ENCODE measurements at places on chromosomes 6 and 20. TPM values are rescaled to one million over a fixed set of nuclear protein-coding genes. Genes with fewer than 3 reads are reported as not detected.

Gene BACH2
- 5.6 TPM for total RNA-seq

Gene CYB5R4
- 44.3 TPM for total RNA-seq

Gene DCDC2
- total RNA-seq, result 8.4 TPM

Gene NKX2-2
- total RNA-seq, result not detected

DNA sequence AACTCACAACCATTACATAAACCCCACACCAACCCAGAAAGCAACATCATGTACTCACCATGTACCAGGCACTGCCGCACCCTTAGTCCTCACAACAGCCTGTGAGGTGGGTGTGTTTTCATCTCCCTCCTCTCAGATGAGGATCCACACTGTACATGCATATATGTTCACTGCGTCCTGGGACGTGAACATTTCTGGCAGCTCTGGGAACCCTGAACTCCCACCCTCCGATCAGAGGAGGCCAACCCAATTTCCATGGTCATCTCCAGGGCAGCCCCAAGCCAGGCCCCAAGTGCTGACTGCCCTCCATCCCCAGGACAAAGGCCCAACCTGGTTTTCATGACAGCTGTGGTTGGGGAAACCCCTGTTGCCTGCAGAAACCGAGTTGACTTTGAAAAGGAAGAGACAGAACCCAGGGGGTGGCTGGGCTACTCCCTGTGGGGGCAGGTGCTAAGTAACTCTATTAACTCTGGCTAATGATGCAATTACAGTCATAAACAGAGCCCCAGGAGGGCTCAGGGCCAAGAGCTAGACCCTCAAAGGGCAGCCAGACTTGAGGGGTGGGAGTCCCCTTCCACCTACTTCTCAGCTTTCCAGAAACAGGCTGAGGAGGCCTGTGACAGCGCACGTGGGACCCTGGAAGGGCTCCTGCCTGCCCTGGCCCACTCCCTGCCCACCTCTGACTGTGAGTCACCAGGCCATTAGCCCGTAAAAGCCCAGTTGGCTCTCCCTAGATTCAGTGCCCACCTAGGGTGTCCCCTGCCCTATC, 2.6 kb downstream of the TFEB start:
- no peaks in the 10 kb centered on the region for H3K27me3 ChIP-seq
- peaks cover 5% of the 10 kb centered on the region for H3K36me3 ChIP-seq
- H3K4me1 ChIP-seq, result peaks cover 12% of the 10 kb centered on the region
- peak overlapping the region; percentile 98 for H3K27ac ChIP-seq

DNA sequence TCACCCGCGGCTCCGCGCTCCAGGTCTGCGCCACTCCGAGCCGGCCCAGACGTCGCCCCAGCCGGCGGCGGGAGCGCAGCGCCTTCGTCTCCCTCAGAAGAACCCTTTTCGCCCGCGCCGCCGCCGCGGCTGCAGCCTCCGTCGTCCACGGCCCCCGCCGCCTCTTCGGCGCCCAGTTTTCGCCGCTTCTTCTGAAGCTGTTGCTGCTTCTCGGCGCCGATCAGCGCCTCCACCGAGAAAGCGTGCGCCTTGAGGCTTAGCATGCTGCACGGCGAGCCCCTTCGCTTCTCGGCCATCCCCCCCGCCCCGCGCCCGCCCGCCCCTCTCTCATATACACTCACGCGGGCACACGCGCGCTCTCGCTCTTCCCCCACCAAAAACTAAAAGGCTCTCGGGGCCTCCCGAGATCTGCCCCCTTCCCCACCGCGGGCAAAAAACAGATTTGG, 489 bp downstream of the TBX18 start:
- H3K27ac ChIP-seq, result no peak overlapping the region
- H3K36me3 ChIP-seq, result no peaks in the 10 kb centered on the region
- H3K27me3 ChIP-seq, result peaks cover 100% of the 10 kb centered on the region
- H3K4me1 ChIP-seq, result peaks cover 8% of the 10 kb centered on the region
- no peak for DNase-seq

Gene SRMS
- not detected for total RNA-seq

- H3K4me3 ChIP-seq, result no peak overlapping the region
- DNase-seq, result no peak
- no peaks in the 10 kb centered on the region for H3K27me3 ChIP-seq
- H3K27ac ChIP-seq, result no peak overlapping the region
- H3K4me1 ChIP-seq, result no peaks in the 10 kb centered on the region
Observed at GRCh38 chr6:166296035-166296883, 11.9 kb downstream of the PRR18 start.

- H3K36me3 ChIP-seq, result no peaks in the 10 kb centered on the region
- no peak overlapping the region for H3K4me3 ChIP-seq
- H3K27me3 ChIP-seq, result peaks cover 14% of the 10 kb centered on the region
- peaks cover 48% of the 10 kb centered on the region for H3K4me1 ChIP-seq
Observed at GRCh38 chr6:116465246-116465645, 4.1 kb downstream of the CALHM6 start.

DNA sequence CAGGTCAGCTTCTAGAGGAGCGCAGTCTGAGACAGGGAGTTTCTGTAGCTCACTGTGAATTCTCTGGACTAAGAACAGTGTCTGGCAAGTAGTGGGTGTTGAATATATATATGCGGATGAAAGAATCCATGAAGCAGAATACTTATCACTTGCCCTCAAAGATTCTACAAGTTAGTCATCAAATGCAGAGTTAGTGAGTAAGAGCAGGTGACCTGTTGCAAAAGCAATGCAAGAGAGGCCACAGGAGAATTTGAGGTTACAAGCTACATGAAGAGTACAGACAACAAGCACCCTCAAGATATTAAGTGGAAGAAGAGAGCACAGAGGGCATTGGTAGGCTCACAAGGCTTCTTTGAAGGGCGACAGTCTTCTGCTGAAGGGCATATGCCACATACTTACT, 103.4 kb upstream of the BTBD3 start:
- no peaks in the 10 kb centered on the region for H3K27me3 ChIP-seq
- H3K36me3 ChIP-seq, result no peaks in the 10 kb centered on the region
- H3K27ac ChIP-seq, result no peak overlapping the region
- no peaks in the 10 kb centered on the region for H3K4me1 ChIP-seq
- DNase-seq, result no peak

Gene ZFP64
- 11.5 TPM for total RNA-seq

GRCh38 chr20:62820208-62820961, 3.5 kb downstream of the COL9A3 start:
- DNase-seq, result no peak
- H3K4me3 ChIP-seq, result no peak overlapping the region
- H3K27ac ChIP-seq, result no peak overlapping the region
- H3K27me3 ChIP-seq, result peaks cover 31% of the 10 kb centered on the region

Gene VGLL2
- not detected for total RNA-seq

DNA sequence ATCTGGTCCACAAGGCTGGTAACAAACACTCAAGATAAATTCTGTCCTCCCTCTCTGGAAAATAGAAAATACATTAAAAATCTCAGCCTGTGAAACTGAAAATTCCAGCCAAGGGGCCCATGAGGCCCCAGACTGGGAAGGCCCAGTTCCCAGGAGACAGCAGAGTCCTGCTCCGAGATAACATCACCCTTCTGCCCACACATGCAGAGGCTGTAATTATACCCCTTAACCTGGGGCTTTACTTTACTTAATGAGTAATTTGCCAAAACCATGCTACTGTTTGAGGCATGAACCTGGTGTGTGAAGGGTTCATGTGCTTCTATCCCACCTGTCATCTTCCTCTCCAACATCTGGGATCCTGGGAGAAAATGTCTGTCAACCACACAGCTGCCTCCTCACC, 398.9 kb upstream of the SULF2 start:
- no peaks in the 10 kb centered on the region for H3K27me3 ChIP-seq
- no peaks in the 10 kb centered on the region for H3K36me3 ChIP-seq
- no peak overlapping the region for H3K27ac ChIP-seq
- no peaks in the 10 kb centered on the region for H3K4me1 ChIP-seq
- DNase-seq, result no peak

DNA sequence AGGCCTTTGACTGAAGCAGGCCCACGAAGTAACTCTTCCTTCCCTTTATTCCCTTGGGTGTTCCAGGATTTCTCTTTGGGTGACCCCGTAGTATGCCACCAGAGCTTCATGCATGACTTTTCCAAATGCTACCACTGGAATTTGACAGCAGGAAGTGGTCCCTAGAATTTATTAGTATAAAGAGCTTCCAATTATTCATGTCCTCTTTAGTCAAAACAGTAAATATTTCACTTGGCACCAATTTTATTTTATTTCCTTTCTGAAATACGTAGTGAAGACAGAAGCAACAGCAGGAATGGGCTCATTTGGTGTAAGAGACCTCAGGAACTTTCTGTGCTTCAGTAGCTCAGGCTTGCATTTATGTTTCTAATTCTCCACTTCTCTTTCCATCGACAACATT, 151.3 kb downstream of the LCA5 start:
- no peak overlapping the region for H3K4me3 ChIP-seq
- no peaks in the 10 kb centered on the region for H3K27me3 ChIP-seq
- no peak overlapping the region for H3K27ac ChIP-seq
- H3K4me1 ChIP-seq, result no peaks in the 10 kb centered on the region

DNA sequence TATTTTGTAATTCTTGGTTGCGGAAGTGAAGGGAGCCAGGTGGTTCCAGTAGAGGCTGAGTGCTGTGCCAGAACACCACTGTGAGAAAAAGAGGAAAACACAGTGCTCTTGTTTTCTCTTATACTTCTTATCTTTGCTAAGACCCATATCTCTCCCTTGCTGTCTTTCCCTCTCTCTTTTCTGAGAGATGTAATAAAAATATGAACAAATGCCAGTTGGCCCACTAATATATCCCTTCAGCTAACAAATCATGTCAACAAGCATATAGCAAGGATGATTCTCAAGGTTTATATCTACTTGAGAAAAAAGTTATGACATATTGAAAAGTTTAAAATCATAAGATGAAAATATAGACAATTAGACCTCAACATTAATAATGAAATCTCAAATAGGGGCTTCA, 758.3 kb downstream of the HDGFL1 start:
- no peaks in the 10 kb centered on the region for H3K4me1 ChIP-seq
- H3K36me3 ChIP-seq, result no peaks in the 10 kb centered on the region
- no peak overlapping the region for H3K4me3 ChIP-seq
- no peaks in the 10 kb centered on the region for H3K27me3 ChIP-seq
- DNase-seq, result no peak

DNA sequence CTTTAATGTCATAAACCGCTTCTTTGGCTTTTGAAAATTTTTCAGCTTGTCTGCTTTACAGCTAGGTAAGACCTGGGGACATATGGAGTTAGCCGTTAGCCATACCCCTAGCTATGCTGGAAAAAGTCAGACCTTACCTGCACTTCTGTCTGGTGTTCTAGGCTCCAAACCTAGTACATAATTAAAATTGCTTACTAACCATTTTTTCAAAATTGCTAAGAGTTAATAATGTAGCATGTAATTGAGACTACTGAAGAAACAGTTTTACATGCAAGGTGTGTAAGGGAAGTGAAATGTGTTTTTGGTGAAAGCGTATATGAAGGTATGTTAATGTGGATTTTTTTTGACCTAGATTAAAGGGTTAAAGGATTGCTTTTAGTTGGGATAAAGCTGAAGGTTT, 336.9 kb downstream of the RNF144B start:
- H3K36me3 ChIP-seq, result no peaks in the 10 kb centered on the region
- DNase-seq, result no peak
- H3K4me1 ChIP-seq, result no peaks in the 10 kb centered on the region
- H3K27ac ChIP-seq, result no peak overlapping the region
- H3K27me3 ChIP-seq, result no peaks in the 10 kb centered on the region

DNA sequence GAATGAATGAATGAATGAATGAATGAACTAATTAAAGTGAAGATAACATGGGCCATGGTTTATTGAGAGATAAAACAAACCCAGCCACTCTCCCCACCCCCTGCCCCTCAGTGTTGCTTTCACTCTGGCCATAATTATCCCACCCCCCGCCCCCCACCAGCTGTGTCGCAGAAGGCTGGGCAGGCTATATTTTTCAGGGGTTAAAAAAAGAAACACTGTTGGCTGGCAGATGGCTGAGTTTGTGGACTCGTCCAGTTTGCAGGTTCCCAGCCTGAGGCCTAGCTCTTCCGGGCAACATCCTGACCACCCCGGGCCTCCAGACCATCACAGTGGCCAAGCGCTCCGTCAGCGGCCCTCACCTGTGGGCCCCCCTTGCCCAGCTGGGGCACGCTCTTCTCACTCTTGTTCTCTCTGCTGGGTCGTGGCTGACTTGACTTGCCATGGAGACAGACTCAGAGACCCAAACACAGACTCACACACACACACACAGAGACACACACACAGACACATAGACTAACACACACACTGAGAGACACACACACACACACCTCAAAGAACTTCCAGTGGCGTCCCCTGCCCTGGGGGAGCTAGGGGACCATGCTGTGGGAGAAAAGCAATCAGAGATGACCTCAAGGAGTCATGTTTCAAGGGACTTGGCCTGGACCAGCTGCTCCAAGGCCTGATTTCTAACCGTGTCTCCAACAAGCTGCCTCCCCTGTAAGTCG, 2.2 kb upstream of the GRM4 start:
- H3K27me3 ChIP-seq, result peaks cover 92% of the 10 kb centered on the region
- no peak overlapping the region for H3K4me3 ChIP-seq
- H3K36me3 ChIP-seq, result no peaks in the 10 kb centered on the region
- no peak overlapping the region for H3K27ac ChIP-seq
- peaks cover 12% of the 10 kb centered on the region for H3K4me1 ChIP-seq

DNA sequence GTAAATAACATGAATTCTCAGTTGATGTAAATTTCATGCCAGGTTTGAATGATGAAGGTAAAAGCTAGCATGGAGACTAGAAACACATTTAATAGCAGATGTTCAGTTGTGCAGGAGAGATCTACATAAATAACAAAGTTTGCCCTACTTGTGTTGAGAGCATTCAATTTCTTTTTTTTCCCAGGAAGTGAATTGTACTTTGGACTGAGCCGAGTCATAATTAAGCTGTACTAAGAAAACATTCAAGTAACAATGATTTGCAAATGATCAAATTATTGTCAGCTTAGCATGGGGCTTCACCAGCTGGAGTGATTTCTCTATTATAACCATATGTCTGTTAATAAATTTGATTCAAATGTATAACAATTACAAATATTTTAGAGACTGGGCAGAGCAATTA, 893.5 kb upstream of the MAP3K7 start:
- H3K27ac ChIP-seq, result no peak overlapping the region
- H3K36me3 ChIP-seq, result no peaks in the 10 kb centered on the region
- no peaks in the 10 kb centered on the region for H3K4me1 ChIP-seq

- no peaks in the 10 kb centered on the region for H3K36me3 ChIP-seq
- no peak overlapping the region for H3K4me3 ChIP-seq
- no peak overlapping the region for H3K27ac ChIP-seq
- H3K4me1 ChIP-seq, result peaks cover 19% of the 10 kb centered on the region
- DNase-seq, result no peak
Observed at GRCh38 chr6:2158596-2159271, 86.7 kb downstream of the GMDS start.

DNA sequence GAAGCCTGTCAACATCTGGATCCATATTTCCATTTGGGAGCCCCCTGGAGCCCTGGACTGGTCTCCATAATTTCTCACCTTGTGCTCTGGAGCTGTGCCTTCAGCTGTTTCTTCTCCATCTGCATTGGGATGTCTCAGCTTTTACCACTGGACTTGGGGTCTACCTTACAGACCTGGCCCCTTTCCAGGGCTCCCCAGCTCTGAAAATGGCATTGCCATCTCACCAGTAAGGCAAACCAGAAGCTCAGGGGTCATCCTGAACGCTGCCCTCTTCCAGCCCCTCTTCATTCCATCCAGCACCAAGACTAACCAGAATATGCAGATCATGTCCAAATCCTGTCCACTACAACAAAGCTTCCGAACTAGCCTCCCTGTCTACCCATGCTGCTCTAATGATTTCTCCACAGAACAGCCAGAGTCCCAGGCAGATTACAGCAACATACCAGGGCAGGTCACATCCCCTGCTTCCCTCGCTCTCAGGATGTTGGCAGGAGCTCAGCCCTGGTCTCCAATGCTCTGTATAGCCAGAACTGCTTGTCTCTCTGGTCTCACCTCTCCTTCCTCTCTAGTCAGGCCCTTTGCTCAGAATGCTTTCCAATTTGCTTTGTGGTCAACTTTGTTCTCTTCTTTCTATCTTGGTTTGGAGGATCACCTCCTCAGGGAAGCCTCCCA, 17.7 kb upstream of the NNAT start:
- no peaks in the 10 kb centered on the region for H3K4me1 ChIP-seq
- H3K4me3 ChIP-seq, result no peak overlapping the region
- no peaks in the 10 kb centered on the region for H3K27me3 ChIP-seq
- peaks cover 1% of the 10 kb centered on the region for H3K36me3 ChIP-seq
